ENCODE measurements at places on chromosomes 6 and 20.
A peak's percentile ranks its signal among the peaks of the same experiment; 100 is the strongest.

GRCh38 chr6:142542704-142543233 is 241.0 kb downstream of the ADGRG6 start:
- no peak for DNase-seq
- H3K27ac ChIP-seq, result no peak overlapping the region
- no peak overlapping the region for H3K4me3 ChIP-seq
- no peaks in the 10 kb centered on the region for H3K4me1 ChIP-seq
- H3K27me3 ChIP-seq, result peaks cover 18% of the 10 kb centered on the region
- no peaks in the 10 kb centered on the region for H3K36me3 ChIP-seq

DNA sequence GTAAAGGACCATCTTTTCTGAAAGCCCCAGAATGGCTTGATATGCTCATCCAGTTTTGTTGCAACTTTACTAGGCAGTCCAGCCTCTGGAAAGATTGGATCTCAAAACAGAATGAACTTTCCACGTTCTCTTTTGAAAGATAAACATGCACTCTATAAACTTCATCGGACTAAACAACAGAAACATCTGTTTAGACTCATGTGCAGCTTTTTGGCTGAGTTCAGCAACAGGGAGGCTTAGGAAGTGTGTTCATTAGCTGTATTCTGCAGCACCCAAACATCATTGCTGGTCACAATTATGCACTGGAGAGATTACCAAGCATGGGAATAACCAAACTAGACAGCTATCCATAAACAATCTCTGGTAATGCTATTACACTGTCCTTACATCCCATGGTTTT is 180.5 kb downstream of the TENT5A start:
- no peak for DNase-seq
- no peak overlapping the region for H3K4me3 ChIP-seq
- no peak overlapping the region for H3K27ac ChIP-seq
- H3K4me1 ChIP-seq, result no peaks in the 10 kb centered on the region
- H3K36me3 ChIP-seq, result no peaks in the 10 kb centered on the region

- peaks cover 1% of the 10 kb centered on the region for H3K4me1 ChIP-seq
- peaks cover 37% of the 10 kb centered on the region for H3K27me3 ChIP-seq
- H3K4me3 ChIP-seq, result no peak overlapping the region
- DNase-seq, result no peak
Measured at GRCh38 chr6:133240511-133241085, 559 bp upstream of the EYA4 start.

DNA sequence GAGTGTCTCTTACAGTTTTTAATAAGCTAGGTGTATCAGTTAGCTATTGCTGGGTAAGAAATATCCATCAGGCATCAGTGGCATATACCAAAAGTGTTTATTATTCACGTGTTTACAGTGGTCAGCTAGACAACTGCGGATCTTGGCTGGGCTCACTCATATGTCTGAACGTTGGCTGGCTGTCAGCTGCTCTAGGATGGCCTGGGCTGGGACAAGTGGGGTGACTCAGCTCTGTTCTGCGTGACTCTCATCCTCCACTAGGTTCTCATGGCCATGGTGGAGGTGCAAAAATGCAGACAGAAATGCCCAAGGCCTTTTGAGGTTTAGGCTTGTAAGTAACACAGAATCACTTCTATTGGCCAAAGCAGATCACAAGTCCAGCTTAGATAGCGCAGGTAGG is 22.0 kb downstream of the ZNF341 start:
- no peak overlapping the region for H3K27ac ChIP-seq
- DNase-seq, result no peak
- no peak overlapping the region for H3K4me3 ChIP-seq
- no peaks in the 10 kb centered on the region for H3K4me1 ChIP-seq
- H3K27me3 ChIP-seq, result no peaks in the 10 kb centered on the region

DNA sequence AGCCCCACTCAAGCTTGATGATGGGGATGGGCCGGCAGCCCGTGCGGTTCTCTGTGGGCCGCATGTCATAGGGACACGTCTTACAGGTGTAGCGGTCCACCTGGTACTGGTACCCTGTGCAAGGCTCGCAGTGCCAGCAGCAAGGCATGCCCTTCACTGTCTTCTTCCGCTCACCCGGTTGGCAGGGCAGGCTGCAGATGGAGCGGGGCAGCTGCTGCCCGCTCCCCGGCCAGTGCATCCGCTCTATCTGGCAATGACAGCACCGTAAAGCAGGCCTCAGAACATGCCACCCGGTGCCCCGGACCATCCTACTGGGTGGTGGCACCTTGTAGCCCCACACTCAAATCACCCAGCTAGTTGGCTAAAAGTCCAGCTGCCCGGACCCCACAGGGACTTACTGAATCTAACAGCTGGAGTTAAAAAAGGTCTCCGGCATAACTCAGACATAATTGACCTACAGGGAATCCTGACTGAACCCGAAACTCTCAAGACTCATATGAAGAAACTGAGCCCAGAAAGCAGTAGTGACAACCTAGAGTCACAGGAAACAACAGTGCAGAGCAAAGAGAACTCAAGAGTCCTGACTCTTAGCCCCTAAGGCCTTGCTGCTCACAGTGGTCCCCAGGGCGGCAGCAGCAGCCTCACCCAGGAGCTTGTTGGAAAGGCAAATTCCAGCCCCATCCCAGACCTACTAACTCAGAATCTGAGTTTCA is 109.4 kb downstream of the GRM4 start:
- peaks cover 23% of the 10 kb centered on the region for H3K27me3 ChIP-seq
- no peak overlapping the region for H3K27ac ChIP-seq
- no peak for DNase-seq
- H3K4me1 ChIP-seq, result no peaks in the 10 kb centered on the region
- H3K36me3 ChIP-seq, result no peaks in the 10 kb centered on the region

DNA sequence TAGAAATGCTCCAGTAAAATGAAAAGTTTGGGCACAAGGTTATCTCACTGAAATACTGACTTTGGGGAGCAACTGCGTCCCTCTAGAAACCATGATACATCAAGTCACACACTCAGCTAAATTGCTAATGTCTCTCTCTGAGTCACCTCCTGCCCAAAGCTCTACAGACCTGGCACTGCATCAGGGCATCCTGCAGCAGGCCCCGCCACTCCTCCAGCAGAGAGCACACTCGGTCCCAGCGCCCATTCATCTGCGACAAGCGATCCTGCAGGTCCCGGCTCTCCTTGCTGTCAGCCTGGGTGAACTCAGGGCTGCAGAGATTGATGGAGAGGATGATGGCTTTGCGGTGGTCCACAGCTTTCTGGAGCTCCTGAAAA is 329.0 kb downstream of the ESR1 start:
- DNase-seq, result no peak
- no peak overlapping the region for H3K4me3 ChIP-seq
- peaks cover 99% of the 10 kb centered on the region for H3K36me3 ChIP-seq
- H3K27ac ChIP-seq, result no peak overlapping the region
- H3K27me3 ChIP-seq, result no peaks in the 10 kb centered on the region
- H3K4me1 ChIP-seq, result no peaks in the 10 kb centered on the region

DNA sequence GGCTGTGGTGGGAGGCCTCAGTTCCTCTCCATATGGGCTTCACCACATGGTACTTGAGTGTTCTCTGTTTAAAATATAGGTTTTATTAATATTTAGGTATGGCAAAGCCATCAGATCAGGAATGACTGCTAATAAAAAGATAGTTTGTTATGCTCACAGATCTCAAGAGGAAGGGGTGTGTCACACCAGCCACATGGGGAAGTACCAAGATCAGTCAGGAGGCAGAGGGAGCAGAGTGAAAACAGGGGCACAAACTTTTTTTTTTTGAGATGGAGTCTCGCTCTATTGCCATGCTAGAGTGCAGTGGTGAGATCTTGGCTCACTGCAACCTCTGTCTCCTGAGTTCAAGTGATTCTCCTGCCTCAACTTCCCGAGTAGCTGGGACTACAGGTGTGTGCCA is 92.1 kb upstream of the GCM1 start:
- no peak for DNase-seq
- H3K27ac ChIP-seq, result no peak overlapping the region
- H3K27me3 ChIP-seq, result no peaks in the 10 kb centered on the region
- no peaks in the 10 kb centered on the region for H3K36me3 ChIP-seq
- H3K4me3 ChIP-seq, result no peak overlapping the region

DNA sequence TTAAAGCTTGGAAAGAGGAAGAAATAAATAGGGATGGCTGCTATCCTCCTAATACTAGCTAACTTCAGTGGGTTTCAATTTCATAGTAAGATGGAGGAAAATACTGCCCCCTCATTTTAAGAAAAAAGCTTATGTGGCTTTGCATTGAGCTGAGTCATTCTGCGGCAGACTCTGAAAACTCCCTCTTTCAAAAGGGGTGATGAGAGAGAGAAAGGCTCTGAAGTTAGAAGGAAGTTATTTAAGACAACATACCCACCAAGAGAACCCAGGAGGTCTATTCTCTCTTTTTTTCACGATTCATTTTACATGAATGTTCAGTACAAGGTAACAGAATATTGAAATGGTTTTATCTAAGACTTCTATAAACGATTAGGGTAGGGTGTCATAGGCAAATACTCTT is 4.5 kb downstream of the PRDM13 start:
- no peak for DNase-seq
- H3K27me3 ChIP-seq, result peaks cover 68% of the 10 kb centered on the region
- peaks cover 9% of the 10 kb centered on the region for H3K4me1 ChIP-seq

DNA sequence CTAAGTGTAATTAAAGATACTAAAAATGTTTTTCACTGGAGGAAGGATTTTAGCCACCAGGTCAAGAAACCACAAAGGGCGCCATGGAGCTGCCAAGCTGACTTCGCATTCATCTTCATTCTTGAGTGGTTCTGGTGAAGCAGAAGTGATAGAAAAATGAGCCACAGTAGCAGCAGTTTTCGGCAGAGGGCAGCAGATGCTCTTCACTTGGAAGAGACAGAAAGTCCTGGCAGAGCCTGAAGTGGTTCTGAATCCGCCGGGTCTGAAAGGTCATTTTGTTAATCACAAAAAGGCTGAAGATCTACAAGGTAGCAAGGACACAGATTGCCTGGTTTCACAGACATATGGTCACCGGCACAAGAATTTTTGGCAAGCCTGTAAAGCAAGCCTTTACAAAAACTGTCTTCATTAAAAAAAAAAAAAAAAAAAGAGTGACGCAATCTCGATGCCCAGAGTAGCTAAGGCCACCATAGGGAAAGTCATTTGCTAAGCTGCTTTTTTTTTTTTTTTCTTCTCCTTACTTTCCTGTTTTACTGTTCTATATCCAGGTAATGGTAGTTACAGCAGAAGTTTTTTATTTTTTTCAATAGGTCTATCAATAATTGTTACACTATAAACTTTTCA is 345.1 kb upstream of the AGPAT4 start:
- peaks cover 3% of the 10 kb centered on the region for H3K36me3 ChIP-seq
- no peak for DNase-seq
- H3K4me1 ChIP-seq, result peaks cover 2% of the 10 kb centered on the region
- H3K4me3 ChIP-seq, result no peak overlapping the region

GRCh38 chr20:18197382-18198070 is 59.9 kb downstream of the KAT14 start:
- no peaks in the 10 kb centered on the region for H3K36me3 ChIP-seq
- DNase-seq, result no peak
- H3K4me3 ChIP-seq, result no peak overlapping the region
- H3K27me3 ChIP-seq, result no peaks in the 10 kb centered on the region
- H3K4me1 ChIP-seq, result no peaks in the 10 kb centered on the region

GRCh38 chr6:111685526-111685925 is 79.8 kb upstream of the TRAF3IP2 start:
- H3K36me3 ChIP-seq, result peaks cover 84% of the 10 kb centered on the region
- no peaks in the 10 kb centered on the region for H3K27me3 ChIP-seq
- H3K4me1 ChIP-seq, result peaks cover 67% of the 10 kb centered on the region
- peak overlapping the region; percentile 89 for H3K27ac ChIP-seq
- H3K4me3 ChIP-seq, result peak overlapping the region; percentile 66

GRCh38 chr6:169990095-169991030 is 238.9 kb downstream of the ERMARD start:
- H3K4me1 ChIP-seq, result peaks cover 27% of the 10 kb centered on the region
- DNase-seq, result peak; percentile 25
- peak overlapping the region; percentile 45 for H3K4me3 ChIP-seq
- H3K36me3 ChIP-seq, result peaks cover 3% of the 10 kb centered on the region
- H3K27ac ChIP-seq, result no peak overlapping the region

- DNase-seq, result no peak
- no peak overlapping the region for H3K4me3 ChIP-seq
- H3K36me3 ChIP-seq, result peaks cover 5% of the 10 kb centered on the region
- no peak overlapping the region for H3K27ac ChIP-seq
Measured at GRCh38 chr6:169009628-169010027, 244.0 kb downstream of the THBS2 start.

DNA sequence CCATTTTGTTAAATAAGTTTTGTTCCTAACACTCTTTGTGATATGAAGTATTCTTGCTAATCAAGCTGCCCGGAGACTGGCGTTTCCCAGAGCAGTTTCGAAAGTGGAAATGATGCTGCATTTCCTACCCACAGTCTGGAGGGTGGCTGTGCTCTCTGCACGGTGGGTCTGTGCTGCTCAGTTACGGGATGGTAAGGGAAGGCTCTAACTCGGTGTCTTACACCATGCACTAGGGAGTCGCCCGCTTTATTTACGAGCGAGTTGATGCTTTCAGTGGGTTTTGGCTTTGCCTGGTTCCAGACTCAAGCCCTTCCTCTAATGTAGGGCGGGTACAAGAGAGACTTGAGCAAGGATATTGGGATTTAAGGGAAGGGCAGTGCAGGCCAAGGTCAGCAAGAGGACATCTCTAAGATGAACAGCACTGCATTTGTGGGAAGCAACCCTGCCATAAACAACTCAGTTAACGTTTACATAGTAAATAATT is 180.1 kb upstream of the AKAP12 start:
- H3K4me1 ChIP-seq, result no peaks in the 10 kb centered on the region
- DNase-seq, result no peak
- peaks cover 3% of the 10 kb centered on the region for H3K36me3 ChIP-seq
- H3K27me3 ChIP-seq, result no peaks in the 10 kb centered on the region
- H3K4me3 ChIP-seq, result no peak overlapping the region

- peaks cover 3% of the 10 kb centered on the region for H3K4me1 ChIP-seq
- no peak overlapping the region for H3K27ac ChIP-seq
- peaks cover 3% of the 10 kb centered on the region for H3K36me3 ChIP-seq
- no peak overlapping the region for H3K4me3 ChIP-seq
- no peaks in the 10 kb centered on the region for H3K27me3 ChIP-seq
Measured at GRCh38 chr20:57667388-57667787, 42.4 kb downstream of the PMEPA1 start.

DNA sequence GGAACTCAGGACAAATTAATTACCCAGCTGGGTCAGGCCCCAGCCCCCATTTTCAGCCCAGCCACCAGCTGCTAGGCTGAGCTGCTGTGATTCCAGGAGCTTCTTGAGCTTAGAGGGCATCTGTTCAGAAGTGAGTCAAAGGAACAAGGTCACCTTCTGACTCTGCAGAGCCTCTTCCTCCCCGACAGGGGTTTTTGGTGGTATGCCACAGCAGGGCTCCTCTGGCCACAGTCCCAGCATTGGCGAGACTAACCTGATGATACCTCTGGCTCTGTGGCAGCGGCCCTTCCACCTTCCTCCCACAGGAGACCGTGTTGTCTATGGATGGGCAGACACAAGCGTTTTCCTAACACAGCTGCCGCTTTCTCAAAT is 39.7 kb downstream of the ZC3H12D start:
- H3K27me3 ChIP-seq, result no peaks in the 10 kb centered on the region
- no peaks in the 10 kb centered on the region for H3K4me1 ChIP-seq
- H3K36me3 ChIP-seq, result peaks cover 6% of the 10 kb centered on the region
- no peak for DNase-seq
- no peak overlapping the region for H3K4me3 ChIP-seq
- H3K27ac ChIP-seq, result no peak overlapping the region

Data from effector memory CD8-positive, alpha-beta T cell (primary cell).